ENCODE measurements at places on chromosomes 16 and 17.
A peak's percentile ranks its signal among the peaks of the same experiment; 100 is the strongest.

GRCh38 chr17:76139801-76140660, 1.0 kb downstream of the FOXJ1 start:
- DNase-seq, result no peak

DNA sequence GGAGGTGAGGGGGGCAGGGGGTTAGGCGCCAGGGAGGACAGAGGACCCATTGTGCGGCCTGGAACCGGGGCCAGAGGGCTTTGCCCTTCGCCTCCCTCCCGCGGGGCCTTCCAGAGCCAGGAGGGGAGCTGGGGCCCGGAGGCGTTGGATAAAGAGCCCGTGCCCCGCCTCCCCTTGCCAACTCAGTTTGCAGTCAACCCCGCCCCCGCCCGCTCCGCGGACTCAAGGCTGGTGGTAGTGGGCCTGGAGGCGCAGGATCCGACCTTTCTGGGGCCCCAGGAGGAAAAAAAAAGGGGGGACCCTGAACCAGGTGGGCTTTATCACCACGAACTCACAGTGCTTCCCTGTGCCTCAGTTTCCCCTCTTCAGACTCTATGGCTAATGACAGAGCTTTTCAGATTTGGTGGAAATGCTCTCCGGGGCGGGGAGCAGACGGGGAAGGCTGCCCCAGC, 2.0 kb upstream of the SPHK1 start:
- no peak for DNase-seq

GRCh38 chr16:64449506-64449905, 672.4 kb downstream of the CDH11 start:
- DNase-seq, result no peak

GRCh38 chr17:28317966-28318758, 838 bp upstream of the TMEM97 start:
- no peak for DNase-seq

GRCh38 chr17:79939755-79940458, 95.8 kb downstream of the TBC1D16 start:
- DNase-seq, result no peak

DNA sequence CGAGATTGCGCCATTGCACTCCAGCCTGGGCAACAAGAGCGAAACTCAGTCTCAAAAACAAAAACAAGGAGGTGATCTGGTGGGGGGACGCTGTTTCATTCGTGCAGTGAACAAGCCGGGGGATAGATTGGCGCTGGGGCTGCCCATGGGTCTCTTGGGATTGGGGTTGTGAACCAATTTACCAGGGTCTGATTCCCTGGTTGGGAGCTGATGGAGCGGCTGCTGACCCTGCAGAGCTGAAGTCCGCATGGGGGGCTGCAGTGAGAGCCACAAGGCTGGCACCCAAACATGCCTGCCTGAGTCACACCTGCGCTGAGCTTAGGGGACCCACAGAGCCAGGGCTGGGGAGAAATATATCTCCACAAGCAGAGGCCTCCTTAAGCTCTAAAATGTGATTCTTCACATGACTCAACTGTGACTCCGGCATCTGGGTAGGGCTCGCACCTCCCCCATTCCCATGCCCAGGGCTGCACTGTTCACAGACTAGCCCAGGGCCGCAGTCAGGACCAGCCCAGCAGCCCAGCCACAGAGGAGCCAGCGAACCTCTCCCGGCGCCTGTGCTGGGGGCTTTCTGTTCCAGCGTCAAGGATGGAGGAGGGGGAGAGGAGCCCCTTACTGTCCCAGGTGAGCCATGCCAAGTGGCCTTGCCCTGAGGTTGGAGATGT, 5.0 kb downstream of the TSPAN10 start:
- no peak for DNase-seq

DNA sequence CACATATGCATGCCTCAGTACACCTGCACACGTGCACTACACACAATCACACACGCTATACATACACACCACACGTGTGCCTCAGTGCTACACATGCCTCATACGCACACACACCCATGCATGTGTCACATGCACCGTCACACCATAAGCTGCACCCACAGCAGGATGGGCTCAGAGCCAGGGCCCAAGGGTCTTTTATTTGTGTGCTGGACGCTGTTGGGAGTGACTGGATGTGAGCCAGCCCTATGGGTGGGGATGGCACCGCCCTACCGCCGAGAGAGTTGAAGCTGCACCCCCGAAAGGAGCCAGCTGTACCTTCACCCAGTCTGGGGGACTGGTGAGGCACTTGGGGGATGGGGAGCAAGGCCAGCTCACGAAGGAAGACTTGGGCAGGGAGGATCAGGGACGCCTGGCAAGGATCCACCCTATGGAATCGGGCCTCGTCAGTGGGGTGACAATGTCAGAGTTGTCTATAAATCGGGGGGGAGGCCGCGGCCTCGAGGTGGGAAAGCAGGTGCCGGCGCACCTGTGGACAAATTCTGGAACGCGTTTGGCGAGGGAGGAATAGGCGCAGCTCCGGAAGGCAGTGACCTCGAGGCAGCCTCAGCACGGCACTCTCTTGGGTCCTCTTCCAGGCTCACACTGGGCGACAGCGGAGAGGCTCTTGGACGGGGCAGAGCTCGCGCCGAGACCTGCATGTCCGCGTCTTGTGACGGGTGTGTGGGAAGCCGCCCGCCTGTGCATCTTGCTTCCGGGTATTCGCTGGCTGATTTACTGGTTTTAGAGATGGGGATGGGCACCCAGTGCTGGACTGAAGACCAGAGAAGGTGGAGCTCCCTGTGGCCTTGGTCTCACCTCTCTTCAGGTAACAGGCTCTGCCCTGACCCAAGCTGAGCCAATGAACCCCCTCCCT, 7.3 kb downstream of the RGS11 start:
- no peak for DNase-seq

GRCh38 chr17:8644507-8644902, 14.0 kb upstream of the MYH10 start:
- DNase-seq, result no peak

- no peak for DNase-seq
Observed at GRCh38 chr16:85699628-85700027, 10.9 kb upstream of the GINS2 start.

DNA sequence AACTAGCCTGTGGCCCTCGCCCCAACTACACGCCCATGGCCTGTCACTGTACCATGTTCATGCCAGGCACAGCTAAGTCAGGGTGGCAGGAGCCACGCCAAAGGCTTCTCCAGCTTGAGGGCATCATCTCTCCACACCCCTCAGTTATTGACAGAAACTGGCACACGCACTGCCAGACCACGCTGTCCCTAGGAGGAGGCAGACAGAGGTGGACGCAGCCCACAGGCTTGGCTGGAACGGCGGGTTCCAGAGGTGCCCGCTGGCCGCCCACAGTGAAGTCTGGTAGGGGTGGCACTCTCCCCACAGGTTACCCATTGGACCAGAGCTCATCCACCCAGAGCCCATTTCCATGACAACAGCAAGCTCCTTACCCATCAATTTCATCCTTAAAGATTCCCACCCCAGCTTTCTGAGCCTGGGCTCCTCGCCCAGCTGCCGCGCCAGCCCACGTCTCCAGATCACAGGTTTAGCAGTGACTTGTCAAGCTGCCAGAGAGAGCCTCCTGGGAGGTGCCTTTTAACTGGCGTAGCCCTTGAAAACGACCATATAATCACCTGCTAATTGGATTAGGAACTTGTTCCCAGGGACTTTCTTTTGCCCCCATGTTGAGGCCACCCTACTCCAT, 27.9 kb downstream of the RPRML start:
- peak; percentile 99 for DNase-seq

GRCh38 chr16:26091511-26091910, 399.8 kb downstream of the HS3ST4 start:
- DNase-seq, result no peak

GRCh38 chr16:67917852-67918236, 13.8 kb downstream of the CTRL start:
- no peak for DNase-seq

DNA sequence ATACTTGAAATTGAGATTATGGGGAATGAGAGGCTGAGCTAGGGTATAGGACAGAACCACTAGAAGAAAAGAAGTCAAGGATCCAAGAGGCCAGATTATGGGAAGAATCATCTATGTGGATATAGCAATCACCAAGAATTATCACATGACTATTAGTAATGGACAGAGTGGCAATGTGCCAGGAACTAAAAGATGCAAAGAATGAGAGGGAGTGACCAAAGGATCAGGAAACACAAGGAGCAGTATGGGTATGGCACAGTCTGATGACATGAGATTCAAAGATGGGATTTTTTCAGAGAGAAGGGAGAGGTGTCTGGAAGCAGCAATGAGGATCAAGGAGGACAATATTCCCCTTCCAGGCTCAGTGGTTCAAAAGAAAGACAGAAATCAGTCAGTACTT, 212.2 kb downstream of the AATF start:
- DNase-seq, result no peak

DNA sequence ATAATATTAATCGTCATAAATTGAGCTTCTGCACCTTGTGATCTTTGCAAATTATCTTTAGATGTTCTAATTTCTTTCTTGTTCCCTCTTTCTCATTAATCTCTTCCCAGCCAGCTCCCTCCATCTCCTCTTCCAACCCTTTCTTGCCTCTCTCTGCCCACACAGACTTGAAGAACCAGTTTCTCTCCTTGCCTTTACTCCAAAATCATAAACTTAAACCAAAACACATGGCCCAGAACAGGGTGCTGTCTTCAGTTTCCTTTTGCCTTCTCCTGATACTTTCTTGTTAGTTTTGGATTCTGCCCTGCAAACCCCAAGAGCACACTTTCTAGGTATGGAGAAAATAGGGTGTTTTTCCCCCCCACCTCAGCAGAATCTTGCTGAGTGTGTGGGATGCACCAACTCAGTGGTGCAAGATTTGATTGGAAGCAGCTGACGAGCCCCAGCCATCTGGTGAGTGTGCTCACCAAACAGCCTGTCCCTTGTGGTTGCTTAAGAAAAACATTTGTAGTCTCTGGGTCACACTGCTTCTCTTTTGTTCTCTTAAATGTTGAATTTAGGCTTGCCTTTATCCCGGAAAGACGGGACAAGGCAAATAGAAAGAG, 175.8 kb upstream of the MAF start:
- peak; percentile 7 for DNase-seq

GRCh38 chr17:73111386-73111785, 18.9 kb upstream of the SLC39A11 start:
- DNase-seq, result no peak

GRCh38 chr17:59840329-59841090, 52.2 kb downstream of the TUBD1 start:
- DNase-seq, result no peak

- DNase-seq, result no peak
Observed at GRCh38 chr17:46150216-46150963, 42.8 kb downstream of the KANSL1 start.

Data from NCI-H524 treated with DMSO at 0.1 percent for 48 hours (cell line).